NAMALWA (cell line): ENCODE measurements at places on chromosomes 5 and 9.
A peak's percentile ranks its signal among the peaks of the same experiment; 100 is the strongest.

DNA sequence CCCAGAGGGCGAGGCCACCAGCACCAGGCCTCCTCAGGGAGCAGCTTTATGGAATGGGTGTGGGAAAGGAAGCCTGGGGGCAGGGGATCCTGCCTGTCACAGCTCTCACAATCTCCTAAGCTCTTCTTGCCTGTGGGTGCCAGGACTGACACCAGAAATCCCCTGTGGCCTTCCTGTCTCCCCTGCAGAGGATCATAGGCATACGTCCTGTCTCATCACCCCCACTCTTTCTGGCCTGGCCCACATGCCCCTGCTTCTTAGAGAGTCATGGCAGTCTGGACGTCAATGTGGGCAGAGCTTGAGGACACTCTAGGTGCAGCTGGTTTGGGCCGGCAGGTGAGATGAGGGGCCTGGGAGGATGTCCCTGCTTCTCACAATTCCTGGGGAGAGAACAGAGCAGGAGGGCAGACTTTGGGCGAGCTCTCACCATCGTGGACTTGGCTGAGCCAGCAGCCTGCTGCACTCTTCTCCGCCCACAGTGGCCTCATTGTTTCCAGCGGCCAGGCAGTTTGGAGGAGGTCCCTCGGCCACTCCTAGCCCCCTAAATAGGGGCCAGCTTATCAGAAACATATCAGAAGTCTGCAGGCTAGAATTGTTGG, 67.3 kb upstream of the ZFR start:
- DNase-seq = no peak

- DNase-seq = no peak
Observed at GRCh38 chr9:7402334-7403027, 397.1 kb downstream of the DMAC1 start.

GRCh38 chr9:88321764-88322163, 66.5 kb upstream of the SPIN1 start:
- no peak for DNase-seq

DNA sequence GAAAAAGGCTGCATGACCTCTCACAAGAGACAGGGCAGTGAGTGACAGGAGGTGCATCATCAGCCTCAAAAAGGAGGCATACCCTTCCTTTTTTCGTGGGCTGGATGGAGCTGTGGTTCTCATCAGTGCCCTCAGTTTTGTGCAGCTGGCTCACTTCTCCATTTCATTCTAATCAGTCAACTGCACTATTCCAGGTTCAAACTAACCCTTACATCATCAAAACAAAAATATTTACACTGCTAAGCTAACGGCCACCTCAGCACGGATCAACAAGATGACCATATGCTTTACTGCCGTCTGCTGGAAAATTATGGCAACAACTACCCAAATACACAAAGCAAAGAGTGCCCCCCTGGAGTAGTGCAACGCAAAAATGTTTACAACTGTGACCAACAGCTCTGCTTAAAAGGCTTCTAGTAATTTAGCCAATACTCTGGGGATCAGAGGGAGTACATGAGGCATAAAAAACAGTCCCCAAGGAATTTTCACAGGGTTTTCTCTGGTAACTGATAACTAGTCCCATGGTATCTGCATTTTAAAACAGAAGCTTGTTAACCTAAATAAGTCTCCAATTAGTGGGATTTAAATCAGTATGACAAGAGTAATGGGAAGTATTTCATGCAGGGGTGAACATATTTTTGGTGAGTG, 10.8 kb downstream of the KCNV2 start:
- peak; percentile 95 for DNase-seq
